EL (cell line): ENCODE measurements at places on chromosomes 2 and 18.

- DNase-seq = no peak
Measured at GRCh38 chr18:22066083-22066485, 103.3 kb upstream of the GATA6 start.

DNA sequence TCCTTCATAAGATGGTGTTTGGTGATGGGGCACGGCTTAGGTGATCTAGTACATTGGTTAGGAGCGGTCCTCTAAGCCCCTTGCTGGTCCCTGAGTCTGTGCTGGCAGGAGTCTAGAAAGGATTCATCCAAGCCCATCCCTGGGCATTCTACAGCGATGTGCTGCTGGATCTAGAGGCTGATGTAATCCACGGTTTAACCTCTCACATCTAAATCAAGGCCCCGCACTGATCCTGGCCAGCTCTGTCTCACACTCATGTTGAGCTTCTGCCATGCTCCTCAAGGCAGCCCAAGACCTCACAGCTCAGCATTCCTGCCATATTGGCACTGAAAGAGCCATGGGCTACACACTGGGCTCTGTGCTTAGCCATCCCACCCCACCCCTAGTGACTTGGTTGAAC lies 664.8 kb downstream of the STK39 start:
- peak; percentile 16 for DNase-seq

- no peak for DNase-seq
Measured at GRCh38 chr2:168561991-168562390, 105.9 kb downstream of the CERS6 start.

- no peak for DNase-seq
Measured at GRCh38 chr2:240702640-240703011, 11.0 kb downstream of the AQP12A start.

GRCh38 chr2:28463211-28463816 lies 32.5 kb upstream of the PLB1 start:
- no peak for DNase-seq

- DNase-seq = no peak
Measured at GRCh38 chr2:129984426-129984825, 5.0 kb downstream of the RAB6C start.

- DNase-seq = peak; percentile 45
Measured at GRCh38 chr2:238853218-238853617, 5.3 kb downstream of the TWIST2 start.

GRCh38 chr2:195956725-195957124 lies 111.9 kb downstream of the DNAH7 start:
- no peak for DNase-seq

DNA sequence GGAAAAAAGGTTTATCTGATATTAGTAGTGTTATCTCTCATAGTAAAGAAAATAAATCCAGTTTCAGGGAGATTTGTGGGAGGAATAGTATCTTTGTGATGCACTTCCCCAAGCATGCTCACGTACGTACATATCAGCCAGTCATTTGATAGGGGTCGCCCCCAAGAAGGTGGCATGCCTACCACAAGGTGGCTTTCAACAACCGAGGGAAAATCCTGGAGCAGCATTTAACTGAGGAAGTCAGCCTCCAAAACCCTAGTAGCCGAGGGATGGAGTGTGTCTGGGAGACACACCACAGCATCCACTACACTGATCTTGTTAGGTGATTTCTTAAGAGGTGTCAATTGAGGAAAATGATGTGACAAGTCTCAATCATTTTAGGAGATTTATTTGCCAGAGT lies 623.9 kb downstream of the NYAP2 start:
- no peak for DNase-seq

- DNase-seq = no peak
Measured at GRCh38 chr2:230267059-230267458, 41.5 kb downstream of the SP140 start.

DNA sequence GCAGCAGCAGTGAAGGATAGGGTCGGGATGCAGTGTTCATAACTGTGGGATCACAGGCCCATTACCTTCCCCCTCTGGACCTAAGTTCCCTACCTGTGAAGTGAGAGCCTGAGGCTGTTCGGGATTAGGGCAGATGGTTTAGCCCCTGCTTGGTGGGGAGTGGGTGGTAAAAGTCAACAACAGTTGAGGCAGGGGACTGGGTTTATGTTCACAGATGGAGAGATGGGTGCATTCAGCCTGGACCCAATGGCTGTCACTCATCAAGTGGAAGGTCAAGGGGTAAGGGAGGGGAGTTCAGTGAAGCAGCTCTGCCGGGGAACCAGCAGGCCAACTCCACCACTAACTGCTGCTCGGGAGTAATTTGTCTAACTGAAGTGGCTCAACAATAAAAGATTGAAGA lies 180.4 kb downstream of the FAM210A start:
- no peak for DNase-seq

GRCh38 chr2:241741016-241741415 lies 6.6 kb downstream of the D2HGDH start:
- DNase-seq = peak; percentile 16

DNA sequence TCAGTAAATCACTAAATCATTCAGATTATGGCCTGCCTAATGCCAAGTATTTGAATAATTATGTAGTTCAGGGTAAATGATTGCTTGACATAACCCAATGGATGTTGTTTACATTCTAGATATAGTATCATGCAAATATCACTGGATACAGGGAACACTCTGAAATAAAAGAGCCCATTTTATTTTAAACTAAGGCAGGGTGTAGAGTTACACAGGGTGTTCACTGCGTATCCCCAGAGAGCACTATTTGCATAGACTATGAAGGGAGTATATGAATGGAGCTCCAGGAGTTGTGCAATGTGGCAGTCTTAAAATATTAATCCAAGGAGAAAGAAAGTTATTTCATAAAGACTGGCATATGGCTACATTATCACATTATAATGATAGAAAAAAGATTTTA lies 701.1 kb upstream of the KLHL29 start:
- DNase-seq = no peak

GRCh38 chr18:11124054-11124453 lies 25.3 kb downstream of the PIEZO2 start:
- DNase-seq = no peak

- DNase-seq = no peak
Measured at GRCh38 chr2:142008135-142008744, 122.6 kb downstream of the LRP1B start.

DNA sequence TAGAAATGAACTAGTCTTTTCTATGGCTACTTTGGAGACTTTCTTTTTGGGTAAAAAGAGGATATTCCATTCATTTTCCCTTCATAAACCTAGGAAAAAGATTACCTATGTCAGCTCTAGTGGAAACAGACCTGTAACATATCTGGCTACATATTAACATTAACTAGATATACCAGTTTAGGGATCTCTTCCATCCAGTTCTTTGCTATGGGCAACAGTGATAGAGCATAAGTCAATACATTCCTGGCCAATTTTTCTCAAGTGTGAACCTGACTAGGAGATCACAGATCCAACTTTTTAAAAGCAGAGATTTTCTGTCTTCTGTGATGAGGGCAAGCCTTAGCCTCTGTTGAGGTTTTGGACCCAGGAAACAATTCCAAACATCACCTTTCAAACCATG lies 34.5 kb downstream of the PLEKHM3 start:
- no peak for DNase-seq

- DNase-seq = no peak
Measured at GRCh38 chr2:236980961-236981360, 104.7 kb upstream of the COPS8 start.

DNA sequence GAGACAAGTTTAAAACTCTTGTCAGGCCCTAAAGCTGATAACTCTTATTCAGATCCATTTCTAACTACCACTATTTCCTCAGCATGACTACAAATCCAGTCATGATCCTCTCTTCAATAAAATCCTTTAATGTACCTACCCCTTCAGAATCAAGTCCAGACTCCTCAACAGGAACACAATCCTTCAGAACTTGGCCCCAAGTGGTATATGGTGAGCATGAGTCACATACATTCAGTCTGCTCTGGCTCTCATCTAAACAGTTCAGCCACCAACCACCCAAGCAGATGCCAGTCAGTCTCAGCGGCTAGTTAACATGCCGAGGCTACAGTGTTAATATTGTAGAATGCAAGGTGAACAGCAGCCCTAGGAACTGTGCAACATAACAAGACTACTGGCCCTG lies 9.7 kb downstream of the LMAN2L start:
- no peak for DNase-seq

DNA sequence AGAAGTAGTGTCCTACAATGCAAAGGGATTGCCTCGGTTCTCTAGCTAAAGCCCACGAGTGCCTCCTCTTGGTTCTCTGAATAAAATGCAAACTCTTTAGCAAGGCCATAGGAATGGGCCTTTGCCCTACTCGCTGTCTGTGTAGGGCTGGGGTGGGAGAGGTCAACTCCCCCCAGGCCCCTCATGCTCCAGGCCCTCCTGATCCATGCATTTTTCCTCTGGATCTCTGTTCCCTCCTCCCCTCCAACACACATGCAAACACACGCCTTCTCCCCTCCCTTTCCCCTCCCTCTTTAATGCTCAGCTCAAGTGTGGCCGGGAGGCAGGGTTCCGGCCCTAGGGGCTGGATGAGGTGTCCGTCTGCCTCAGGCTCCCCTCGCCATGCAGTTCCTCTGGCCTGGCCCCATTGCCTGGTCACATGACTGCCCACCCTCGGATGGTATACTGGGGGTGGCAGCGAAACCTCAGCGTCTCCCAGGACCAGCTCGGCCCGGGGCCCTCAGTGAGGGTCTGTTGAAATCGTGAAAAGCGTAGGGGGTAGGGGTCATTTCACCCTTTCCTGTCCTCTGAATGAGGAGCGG lies 14.9 kb upstream of the KLF11 start:
- no peak for DNase-seq

GRCh38 chr2:241870081-241870541 lies 582 bp downstream of the RTP5 start:
- no peak for DNase-seq

- no peak for DNase-seq
Measured at GRCh38 chr2:223868005-223868404, 30.6 kb upstream of the AP1S3 start.

- no peak for DNase-seq
Measured at GRCh38 chr2:218996937-218997336, 3.7 kb upstream of the CRYBA2 start.

- DNase-seq = peak; percentile 96
Measured at GRCh38 chr2:9251154-9252001, 44.8 kb downstream of the ASAP2 start.

- DNase-seq = no peak
Measured at GRCh38 chr2:155218292-155218924, 519.9 kb downstream of the KCNJ3 start.

- DNase-seq = no peak
Measured at GRCh38 chr2:100673691-100674485, 111.1 kb downstream of the PDCL3 start.

GRCh38 chr2:234286118-234286598 lies 210.7 kb downstream of the ARL4C start:
- DNase-seq = peak; percentile 46

DNA sequence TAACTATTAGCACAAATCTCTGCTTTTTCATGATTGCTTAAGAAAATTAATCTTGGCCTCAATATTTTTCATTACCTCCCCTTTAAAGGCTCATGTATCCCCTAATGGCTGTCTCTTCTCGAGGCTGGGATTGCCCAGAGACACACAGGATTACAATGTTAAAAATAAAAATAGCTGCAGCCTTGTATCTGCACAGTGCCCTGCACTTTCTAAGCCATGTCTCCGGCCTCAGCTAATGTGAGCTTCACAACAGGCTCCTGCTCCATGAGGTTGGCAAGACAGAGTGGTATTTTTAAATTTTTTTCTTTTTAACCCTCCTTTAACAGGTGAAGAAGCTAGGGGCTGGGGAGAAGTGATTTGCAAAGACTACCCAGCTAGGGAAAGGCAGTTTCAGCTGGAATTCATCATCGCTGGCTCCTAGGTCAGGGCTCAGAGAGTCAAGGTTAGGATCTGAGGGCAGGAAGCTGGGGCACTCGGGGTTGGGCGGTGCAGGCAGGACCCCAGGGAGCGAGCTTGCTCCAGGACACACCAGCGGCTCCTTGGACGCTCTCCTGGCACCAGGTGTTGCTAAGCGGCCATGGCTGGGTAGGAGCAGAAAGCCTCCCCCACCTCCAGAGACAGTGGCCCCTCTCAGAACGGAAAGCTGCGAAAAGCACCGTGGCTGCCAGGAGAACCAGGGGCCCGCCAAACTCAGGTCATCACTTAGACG lies 135.6 kb downstream of the SMAD2 start:
- DNase-seq = no peak

- DNase-seq = no peak
Measured at GRCh38 chr2:153479573-153479972, 1.0 kb upstream of the RPRM start.

GRCh38 chr2:44100351-44100750 lies 68.3 kb upstream of the PPM1B start:
- peak; percentile 97 for DNase-seq

DNA sequence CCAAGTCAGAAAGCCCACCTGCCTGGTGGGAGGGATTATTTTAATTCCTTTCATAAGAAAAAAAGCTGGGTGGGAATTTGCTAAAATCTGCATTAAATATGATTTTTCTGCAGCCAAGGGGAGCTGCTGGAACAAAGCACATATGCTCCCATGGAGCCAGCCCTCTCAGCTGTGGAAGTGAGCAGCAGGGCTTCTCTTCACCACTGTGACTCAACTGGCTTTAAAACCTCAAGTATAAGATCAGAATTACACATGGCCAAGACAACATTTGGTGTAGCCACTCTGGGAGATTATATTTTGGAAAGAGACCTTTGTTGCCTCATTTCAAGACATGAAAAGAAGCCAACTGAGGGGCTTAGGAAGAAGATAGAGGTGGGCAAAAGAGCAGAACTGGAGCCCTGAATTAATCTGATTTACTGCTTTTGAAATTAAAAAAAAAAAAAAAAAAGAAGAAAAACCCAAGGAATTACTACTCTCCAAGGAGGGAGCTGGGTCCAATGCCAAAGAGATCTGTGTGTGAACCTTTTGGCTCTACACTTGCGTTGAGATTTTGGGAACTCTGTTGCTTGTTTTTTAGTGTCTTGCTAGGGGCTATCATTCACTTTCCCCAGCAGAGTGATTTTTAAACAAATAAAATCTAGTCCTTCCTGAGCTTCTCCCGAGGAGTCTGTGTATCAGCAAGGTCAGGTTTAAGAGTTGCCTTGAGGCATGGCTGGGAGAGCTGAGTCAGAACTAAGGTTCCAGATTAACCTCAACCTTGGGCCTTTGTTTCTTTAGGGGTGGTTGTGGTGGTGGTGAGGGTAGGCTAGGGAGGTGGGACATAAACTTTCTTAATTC lies 6.0 kb downstream of the LHCGR start:
- DNase-seq = peak; percentile 4

DNA sequence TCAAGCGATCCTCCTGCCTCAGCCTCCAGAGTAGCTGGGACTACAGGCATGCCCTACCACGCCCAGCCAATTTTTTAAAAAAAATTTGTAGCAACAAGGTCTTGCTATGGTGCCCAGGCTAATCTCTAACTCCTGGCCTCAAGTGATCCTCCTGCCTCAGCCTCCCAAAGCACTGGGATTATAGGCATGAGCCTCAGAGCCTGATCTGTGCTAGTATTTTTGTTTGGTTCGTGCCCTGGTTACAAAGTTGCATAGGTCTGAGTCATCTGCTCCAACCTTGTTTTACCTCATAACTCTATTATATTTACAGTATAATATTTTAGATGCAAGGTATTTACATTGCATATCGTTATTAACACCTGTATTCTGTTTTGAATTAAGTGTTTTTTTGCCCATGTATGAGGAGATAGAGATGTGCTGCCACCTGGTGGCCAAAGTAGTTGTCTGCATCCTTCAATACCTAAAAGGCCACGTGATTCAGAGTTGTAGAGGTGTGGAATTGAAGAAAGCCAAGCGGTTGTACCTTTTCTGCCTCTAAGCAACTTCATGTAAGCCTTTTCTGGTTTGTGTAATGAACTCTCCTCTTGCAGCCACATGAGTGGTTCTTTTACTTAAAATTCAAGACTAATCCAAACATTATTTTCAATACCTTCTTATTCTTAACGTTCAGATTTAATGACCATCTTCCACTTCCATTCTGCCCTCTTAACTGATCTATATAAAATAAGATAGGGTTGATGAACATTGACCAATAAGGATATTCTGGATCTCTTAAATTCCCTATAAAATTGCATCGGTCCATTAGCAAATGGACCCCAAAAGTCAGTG lies 19.9 kb upstream of the CABYR start:
- peak; percentile 73 for DNase-seq
